ENCODE measurements at places on chromosomes 6 and 20.

- DNase-seq, result peak; percentile 27
Observed at GRCh38 chr6:126040826-126041225, 54.5 kb downstream of the TRMT11 start.

DNA sequence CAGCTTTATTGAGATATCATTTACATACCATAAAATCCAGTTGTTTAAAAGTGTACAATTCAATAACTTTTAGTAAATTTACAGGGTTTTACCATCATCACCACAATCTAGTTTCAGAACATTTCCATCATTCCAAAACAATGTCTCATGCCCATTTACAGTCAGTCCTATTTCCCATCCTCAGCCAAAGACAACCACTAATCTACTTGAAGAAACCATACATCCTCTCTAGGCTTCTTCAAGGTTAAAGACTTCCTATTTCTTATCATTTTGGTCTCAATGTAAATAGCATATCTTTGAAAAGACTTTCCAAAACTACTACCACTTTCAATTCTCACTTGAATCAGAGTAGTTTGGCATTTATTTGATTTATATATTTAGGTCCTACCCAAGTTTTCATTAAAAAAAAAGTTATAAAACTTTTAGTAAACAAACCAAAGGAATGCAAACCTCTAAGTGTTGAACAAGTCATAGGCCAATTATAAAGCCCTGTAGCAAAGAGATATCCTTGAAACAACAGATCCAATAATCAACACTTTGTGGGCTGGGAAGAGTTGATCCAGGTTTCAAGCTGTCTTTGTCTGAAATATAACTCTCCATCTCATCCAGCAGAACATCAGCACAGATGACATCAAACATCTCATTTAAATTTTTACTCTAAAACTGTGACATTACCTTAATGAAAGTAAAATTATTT lies 211.3 kb upstream of the RUNX2 start:
- DNase-seq, result no peak

DNA sequence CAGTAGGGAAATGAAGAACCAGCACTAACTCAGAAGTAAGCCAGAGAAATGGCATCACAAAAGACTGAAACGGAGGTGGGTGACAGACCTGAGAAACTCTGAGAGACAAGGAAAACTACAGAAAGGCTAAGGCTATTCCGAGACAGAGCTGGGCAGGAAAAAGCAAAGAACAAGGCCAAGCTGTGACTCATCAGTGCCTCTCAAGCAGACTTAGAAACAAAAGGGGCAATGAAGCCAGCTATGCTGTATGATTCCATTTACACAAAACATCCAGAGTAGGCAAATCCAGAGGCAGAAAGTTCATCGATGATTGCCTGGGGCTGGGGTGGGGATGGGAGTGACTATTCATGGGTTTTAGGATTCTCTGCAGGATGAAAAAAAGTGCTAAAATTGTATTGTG lies 50.0 kb downstream of the SLC23A2 start:
- no peak for DNase-seq

DNA sequence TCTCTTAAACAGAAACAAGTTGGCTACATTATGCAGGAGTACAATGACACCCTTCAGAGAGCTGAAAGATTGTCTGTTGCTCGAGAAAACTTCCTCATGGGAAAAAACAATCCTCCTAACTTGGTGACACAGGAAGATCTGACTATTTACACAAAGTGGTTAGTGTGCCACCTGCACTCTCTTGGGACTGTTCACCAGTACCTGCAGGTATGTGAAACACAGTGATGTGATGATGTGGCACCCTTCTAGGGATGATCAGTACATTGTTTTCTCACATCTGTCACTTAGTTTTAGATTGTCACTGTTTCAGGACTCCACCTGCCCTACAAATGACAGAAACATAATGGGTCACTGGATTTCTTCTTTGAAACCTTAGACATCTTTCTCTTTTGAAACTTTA lies 101.8 kb downstream of the CEP57L1 start:
- no peak for DNase-seq

DNA sequence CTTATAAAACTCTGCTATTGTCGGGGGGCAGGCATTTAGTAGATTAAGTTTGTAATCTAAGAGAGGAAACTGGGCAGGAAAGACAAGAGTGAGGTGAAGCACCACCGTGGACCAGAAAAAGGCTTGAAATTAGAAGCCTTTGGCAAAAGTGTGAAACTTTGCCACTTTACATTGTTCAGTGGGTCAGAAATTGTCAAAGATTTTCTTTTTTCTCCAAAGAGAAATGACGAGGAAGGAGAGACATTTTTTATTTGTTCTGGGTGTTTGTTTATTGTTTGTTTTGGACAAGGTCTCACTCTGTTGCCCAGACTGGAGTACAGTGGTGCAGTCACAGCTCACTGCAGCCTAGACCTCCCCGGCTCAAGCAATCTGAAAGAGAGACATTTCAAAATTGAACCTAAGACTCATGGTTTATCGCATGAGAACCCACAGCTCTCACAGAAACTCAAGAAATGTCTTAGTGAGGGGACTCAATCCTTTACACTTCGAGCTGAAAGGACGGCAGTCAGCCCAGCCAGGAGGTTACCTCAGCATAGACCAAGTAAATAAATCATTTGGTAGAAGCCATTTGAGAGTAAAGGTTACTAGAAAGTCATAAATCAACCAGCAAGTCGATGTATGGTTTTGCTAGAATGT lies 262.8 kb upstream of the TAB2 start:
- no peak for DNase-seq

- DNase-seq, result peak; percentile 20
Observed at GRCh38 chr20:9025643-9026042, 43.2 kb upstream of the PLCB4 start.

- DNase-seq, result peak; percentile 70
Observed at GRCh38 chr6:722077-722524, 29.2 kb upstream of the EXOC2 start.

- no peak for DNase-seq
Observed at GRCh38 chr6:145485288-145485687, 250.0 kb downstream of the EPM2A start.

- no peak for DNase-seq
Observed at GRCh38 chr20:10505827-10506226, 70.7 kb downstream of the SLX4IP start.

DNA sequence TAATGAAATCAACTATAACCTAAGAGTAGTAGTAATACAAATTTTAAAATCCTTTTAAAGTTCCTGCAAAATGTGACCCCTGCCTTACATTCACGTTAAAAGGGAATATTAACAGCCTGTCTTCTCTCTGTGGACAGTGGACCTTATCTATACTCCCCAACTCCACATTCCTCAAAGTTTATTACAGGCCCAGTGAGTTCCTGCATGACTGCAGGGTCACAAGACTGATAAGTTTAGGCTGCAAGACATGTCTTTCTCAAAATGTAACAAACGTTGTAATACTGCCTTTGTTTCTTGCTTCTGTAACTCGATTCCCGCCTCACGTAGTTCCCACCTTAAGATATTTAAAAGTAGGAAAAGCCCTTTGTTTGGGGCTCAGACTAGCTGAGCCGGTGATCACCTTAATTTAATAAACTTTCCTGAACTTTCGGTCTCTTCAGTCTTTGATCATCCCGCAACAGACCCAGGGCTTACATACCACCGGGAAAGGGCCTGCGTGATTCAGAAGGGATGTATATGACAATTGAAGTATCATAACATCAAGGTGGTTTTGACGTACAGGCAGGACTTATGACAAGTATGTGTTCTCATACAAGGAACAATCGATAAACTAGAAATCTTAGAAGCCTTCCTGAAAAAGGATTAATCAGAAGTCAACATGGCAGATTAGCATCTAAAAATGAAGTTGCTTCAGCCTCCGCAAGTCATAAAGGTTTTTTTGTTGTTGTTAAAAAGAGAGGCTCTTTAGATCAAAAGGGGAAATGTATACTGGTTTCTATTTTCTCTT lies 3.0 kb downstream of the IL22RA2 start:
- DNase-seq, result no peak

DNA sequence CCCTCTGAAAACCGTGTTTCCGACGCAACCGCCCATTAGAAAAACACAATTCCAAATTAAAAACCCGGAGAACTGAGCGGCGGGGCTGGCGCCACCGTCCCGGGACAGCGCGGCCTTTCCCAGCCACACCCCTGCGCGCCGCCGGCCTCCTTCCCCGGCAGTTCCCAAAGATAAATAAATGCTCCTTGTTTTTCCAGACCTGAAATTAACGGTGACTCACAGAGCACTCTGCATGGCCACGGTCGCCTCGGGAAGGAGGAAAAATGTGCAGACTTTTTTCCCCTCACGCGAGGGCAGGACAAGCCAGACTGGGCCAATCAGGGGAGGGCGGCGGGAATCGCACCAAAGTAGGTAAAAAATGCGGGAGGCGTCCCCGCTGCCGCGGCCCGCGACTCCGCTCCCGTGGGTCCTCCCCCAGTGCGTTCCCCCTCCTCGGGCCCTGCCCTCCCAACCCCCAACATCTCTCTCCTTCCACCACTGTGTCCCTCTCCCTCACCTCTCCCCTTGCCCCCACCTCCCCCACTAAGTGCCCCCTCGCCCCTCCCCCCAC lies 828 bp upstream of the DSTN start:
- peak; percentile 88 for DNase-seq

DNA sequence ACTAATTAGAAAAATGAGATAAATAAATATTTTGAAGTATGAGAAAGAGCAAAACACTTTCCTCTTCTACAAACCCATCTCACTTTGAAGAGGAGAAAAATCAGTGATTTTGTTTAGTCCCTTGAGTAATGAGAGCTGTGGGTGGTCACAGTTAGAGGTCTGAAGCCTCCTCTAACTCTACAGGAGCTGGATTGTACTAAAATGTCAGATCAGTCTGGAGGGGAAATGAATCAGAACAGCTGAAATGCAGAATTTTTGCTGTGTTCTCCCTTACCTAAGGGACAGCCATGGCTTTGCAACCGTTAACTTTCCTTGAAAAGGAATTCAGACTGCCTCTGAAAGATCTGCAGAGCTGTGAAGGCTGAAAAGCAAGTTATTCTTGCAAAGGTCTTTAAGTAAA lies 11.4 kb upstream of the RFPL4B start:
- DNase-seq, result no peak

DNA sequence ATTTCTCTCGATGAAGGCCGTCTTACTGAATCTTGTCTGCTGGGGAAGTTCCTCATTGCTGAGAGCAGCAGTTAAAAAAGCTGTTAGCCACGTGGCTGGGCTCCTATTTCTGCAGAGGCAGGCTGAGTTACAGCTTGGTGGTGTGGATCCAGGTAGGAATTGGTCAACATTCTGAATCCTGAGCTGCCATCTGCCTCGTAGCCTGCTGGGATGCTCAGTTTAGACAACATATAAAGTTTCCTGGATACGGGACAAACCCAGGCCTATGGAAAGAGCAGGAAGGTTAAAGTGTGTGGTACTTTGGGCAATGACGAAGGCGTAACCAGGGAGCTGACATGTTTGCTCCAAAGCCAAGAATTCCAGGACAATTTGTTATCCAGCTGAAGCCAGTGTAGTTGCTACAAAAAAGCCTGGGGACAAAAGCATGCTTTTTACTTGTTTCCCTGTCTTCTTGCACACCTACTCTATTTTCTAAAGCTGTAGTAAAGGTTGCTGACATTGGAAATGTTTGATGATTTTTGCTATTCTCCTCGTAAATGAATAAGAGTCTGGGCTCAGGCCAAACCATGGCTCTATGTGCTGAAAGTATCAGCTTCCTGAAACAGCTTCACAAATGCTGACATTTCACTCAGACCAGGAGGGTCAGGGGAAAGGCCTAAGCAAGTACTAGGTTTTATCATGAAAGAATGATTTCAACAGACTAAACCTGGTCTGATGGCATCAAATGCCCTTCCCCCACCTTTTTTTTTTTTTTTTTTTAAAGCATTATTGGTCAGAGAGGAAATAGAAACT lies 12.4 kb upstream of the MYLK2 start:
- DNase-seq, result no peak

- DNase-seq, result no peak
Observed at GRCh38 chr6:138719744-138720143, 53.8 kb upstream of the CCDC28A start.

- no peak for DNase-seq
Observed at GRCh38 chr6:37187321-37188022, 17.5 kb downstream of the PIM1 start.

- no peak for DNase-seq
Observed at GRCh38 chr20:46108435-46108841, 9.7 kb upstream of the CD40 start.

GRCh38 chr6:115540077-115540869 lies 520.4 kb downstream of the FRK start:
- DNase-seq, result no peak

DNA sequence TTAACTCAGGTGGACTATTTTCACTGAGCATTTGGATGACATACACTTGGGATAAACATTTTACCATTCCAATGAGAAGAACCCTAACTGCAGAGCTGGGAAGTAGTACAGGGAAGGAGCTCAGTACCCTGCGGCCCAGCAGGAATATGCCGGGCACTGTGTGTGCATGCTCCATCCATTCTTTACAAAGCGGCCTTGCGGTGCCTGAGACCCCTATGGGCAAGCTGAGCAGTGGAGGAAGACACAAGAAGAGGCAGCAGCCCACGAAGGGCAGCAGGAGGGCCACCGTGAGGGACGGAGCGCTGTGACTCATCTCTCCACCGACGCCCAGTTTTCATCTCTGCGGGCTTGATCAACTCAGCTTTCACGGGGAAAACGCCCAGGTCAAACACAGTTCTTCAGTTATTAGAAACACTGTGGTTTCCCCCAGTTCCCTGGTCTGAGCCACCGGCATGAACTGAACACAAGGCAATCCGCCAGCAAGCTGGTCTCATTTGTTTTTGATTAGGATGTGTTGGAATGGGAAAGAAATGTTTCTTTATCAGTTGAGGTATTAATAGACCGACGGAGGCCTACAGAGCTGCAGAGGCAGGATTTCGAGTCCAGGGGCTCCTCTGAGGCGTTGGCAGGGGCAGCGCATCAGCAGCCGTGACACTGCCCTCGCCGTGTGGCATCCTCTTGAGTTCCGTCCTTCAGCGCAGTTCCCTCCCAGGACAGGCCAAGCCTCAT lies 44.9 kb downstream of the IRF4 start:
- DNase-seq, result no peak

GRCh38 chr20:45920462-45921336 lies 8.7 kb upstream of the PLTP start:
- no peak for DNase-seq

- no peak for DNase-seq
Observed at GRCh38 chr6:134520181-134521115, 202.5 kb upstream of the SGK1 start.

- no peak for DNase-seq
Observed at GRCh38 chr6:111761783-111762312, 111.4 kb downstream of the FYN start.

- no peak for DNase-seq
Observed at GRCh38 chr6:751765-752164, 58.8 kb upstream of the EXOC2 start.

DNA sequence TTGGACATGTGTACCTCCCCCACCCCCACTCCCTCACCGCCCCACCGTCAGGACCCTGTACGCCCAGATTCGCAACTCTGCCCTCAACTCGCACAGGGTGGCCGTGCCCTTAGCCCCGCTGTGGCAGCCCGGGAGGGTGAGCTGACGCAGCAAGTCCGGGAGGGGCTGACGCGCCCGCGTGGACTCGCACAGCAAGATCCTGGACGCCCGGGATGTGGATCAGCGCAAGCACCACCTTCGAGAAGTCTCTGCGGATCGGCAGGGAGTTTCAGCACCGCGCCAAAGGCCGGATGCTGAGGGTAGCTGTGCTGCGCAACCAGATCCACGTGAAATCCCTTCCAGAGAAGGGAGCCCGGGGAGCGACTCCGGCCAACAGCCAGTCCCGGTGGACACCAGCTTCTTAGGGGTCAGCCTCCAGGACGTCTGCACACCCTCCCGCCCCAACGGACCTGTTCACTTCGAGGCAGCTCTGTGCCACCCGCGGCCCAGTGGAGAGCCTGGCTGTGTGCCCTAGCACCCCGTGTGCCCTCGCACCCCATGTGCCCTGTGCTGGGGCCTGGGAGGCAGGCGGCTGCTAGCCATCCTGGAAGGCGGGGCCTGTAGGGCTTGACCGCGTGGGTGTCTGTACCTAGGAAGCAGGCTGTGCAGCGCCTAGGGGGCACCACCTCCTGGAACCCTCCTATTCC lies 6.7 kb upstream of the GJA10 start:
- DNase-seq, result no peak

Data from NCI-H460 (cell line).